ENCODE measurements at places on chromosomes 6 and 20. TPM values are rescaled to one million over a fixed set of nuclear protein-coding genes. Genes with fewer than 3 reads are reported as not detected.

Gene HLA-G
- polyA plus RNA-seq: 7.8 TPM

Gene NKAIN4
- 15.3 TPM for polyA plus RNA-seq

Gene ZSCAN16
- polyA plus RNA-seq: 5.0 TPM

Gene RNF8
- 19.2 TPM for polyA plus RNA-seq

Gene HCK
- polyA plus RNA-seq: 3.6 TPM

Gene MEI4
- 0.21 TPM for polyA plus RNA-seq

Data from muscle of arm (tissue), 14 donors.